ENCODE measurements at places on chromosomes 16 and 17.

DNA sequence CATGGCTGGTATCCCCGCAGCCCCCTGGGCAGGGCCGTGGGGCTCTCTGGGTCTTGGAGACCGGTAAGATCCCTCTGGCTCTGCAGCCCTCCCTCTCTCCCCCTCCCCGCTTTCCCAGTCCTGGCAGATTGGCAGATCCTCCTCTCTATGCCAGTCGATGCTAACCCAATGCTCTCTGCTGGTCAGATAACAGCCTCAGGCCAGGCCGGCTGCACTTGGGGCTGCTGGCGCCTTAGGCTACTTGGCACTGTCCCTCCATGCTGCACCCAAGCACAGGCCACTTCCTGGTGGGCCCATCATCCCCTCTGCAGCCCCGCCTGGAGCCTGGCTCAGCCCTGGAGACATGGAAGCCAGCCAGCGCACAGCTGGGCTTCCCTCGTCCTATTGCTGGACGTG lies 81.7 kb downstream of the RTN4RL1 start:
- no peak for DNase-seq

DNA sequence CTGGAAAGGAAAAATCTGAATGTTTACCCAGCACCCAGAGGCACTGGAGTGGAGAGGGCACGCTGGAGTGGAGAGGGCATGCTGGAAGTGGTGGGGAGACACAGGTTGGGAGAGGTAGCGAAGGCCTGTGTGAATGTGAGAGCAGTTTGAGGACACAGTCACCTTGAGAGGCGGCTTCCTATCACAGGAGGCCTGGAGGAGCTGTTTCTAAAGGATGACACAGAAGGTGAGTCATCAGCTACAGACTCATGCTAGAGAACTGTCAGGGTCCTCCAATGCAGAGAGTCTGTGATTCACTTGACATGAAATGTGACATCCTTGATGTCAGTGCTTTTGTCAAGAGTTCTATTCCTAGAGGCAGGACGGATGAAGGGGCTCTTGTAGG lies 13.8 kb downstream of the CTRL start:
- no peak for DNase-seq

- DNase-seq = no peak
Measured at GRCh38 chr16:66933776-66934137, 445 bp downstream of the CIAO2B start.

DNA sequence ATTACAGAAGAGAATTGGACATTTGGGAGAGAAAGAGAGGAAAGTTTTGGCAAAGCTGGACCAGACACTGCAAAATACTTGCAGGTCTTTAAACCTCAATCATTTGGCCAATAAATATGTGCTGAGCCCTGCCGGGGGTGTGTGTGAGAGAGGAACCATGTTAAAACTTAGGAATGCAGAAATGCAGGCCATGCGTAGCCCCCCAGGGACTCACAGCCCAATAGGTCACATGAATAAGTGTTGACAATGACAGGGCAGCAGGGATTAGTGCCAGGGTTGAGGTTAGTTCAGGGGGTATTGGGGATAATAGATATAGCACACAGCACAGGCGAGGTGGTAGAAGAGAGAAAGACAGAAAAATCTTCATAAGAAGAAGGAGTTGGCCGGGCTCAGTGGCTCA lies 113.3 kb upstream of the ADAMTS18 start:
- DNase-seq = no peak

DNA sequence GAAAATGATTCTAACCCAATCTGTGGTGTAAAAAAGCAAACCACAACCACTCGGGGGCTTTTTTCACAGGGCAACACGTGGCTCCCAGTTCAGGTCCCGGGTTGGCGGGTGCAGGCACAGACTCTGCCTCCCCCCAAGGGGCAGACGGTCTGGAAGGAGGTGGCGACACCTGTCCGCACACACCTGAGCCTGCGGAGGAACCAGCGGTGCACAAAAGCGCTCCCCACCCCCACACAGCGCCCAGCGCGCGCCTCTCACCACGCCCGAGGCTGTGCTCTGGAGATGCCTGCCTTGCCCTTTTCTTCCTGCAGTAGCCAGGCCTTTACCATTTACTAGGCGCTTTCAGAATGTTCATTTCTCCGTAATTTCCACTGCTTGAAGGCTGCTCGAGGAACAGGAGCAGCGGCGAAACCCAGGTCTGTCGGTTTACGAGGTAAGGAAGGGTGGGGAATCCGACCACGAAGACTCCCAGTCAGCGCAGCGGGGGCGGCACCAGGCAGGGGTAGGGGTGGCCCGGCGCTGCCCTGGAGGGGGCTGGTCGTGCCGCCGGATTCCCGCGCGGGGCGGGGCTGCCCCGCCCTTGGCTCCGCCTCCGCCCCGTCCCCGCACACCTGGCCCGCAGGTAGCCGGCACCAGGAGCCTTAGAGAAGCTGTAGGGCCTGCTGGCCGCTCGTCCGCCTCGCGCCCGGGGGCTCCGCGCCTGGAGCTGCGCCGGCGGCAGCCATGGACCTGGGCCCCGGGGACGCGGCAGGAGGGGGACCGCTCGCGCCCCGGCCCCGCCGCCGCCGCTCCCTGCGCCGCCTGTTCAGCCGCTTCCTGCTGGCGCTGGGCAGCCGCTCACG lies at the start of gene USP43:
TSS of gene USP43 (plus strand) at position 608 of the 842 bp plus-strand sequence. CDS start at position 724, 116 bp downstream.
- no peak for DNase-seq

DNA sequence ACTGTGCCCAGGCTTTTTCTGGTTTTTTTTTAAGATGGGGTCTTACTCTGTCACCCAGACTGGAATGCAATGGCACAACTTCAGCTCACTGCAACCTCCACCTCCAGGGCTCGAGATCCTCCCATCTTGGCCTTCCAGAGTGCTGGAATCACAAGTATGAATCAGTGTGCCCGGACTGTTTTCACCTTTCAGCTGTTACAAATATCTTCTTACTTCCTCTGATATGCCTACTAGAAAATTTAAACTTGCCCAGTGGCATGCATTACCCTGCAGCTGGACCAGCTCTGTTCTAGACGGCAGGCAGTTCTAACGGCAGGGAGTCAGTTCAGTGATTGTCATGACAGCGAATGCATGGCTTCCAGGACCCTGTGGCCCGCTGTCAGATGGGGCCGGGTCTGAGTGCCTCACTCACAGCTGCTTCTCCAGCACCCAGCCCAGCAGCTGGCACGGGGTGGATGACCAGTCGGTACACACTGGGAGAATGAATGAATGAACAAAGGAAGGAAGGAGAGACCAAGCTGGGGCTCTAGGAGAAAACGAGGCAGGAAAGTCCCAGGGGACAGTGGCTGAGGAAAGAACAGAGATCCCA lies 28.0 kb upstream of the LITAF start:
- DNase-seq = no peak

DNA sequence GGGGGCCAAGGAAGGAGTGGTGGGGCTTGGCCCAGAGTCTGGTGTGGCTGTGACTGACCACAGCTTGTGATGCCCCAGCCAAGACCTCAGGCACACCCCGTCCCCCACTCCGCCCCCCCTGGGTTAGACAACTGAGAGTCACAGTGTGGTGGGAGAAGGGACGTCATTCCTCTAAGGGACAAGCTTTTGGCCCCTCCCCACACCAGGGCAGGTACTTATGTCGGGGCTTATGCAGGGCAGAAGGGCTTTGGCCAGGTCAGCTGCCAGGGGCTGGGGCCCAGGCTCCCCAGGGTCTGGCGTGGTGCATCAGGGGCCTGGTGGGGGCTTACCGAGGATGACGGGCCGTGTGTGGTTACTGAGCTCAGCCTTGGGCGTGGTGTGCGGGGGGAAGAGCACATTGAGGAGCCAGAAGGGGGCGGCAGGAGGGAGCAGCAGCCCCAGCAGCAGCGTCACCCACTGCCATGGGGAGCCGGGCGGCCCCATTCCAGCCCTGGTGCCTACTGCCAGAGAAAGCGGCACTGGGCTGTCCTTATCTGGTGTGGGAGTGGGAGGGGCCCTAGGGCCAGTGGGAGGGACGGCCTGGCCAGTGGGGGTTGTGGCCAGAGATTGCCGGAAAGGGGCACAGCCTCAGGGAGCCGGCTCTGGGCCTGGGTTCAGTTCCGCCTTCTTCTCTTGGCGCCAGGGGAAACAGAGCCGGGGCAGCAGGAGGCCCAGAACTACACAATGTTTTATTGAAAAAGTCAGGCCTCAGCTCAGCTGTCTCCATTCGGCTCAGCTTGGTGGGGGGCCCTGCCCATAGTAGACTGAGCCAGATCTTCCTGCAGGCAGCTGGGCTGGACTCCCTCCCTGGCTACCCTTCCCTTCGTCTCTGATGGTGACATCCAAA lies at the start of gene LCAT:
TSS of gene LCAT (minus strand) at position 502 of the 886 bp plus-strand sequence. CDS start at position 483, 19 bp downstream.
- peak; percentile 91 for DNase-seq

DNA sequence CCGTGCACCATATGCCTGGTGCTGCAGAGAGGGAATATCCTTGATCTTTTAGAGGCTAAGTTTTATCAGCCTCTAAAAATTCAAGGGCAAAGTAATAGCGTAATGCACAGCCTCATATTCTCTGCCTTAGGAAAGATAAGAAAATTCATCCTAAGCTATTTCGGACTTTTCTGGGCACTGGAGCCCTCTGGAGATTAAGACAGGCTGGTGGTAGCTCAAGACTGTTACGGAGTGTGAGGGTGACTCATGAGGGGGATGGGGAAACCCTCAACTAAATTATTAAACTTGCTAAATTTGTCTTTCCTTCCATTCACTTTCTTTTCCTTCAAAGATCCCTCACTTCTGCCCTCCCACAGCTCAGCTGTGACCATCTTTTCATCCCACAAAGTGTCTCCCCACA lies 73.3 kb downstream of the RPH3AL start:
- DNase-seq = no peak

- DNase-seq = peak; percentile 76
Measured at GRCh38 chr17:51121620-51122472, 1.2 kb upstream of the SPAG9 start.

GRCh38 chr17:37176723-37177122 lies 199.1 kb upstream of the C17orf78 start:
- DNase-seq = peak; percentile 51

DNA sequence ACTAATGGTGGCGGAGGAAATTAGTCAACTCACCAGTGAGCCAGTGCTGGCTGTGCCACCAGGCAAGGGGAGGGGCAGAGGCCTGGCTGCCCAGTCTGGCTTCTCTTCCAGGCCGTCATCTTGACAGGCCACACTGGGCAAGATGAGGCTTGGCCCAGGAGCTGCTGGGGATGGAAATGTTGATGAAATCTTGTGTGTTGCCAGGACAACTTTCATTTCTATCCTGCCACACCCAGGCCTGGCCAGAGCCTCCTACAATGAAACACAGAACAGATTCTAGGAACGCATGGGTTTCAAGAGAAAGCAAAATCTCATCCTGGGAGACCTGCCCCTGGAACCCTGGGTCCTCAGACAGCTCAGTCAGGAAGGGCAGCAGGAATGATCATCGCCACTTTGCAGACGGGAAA lies 9.3 kb downstream of the HEXIM2 start:
- DNase-seq = no peak

DNA sequence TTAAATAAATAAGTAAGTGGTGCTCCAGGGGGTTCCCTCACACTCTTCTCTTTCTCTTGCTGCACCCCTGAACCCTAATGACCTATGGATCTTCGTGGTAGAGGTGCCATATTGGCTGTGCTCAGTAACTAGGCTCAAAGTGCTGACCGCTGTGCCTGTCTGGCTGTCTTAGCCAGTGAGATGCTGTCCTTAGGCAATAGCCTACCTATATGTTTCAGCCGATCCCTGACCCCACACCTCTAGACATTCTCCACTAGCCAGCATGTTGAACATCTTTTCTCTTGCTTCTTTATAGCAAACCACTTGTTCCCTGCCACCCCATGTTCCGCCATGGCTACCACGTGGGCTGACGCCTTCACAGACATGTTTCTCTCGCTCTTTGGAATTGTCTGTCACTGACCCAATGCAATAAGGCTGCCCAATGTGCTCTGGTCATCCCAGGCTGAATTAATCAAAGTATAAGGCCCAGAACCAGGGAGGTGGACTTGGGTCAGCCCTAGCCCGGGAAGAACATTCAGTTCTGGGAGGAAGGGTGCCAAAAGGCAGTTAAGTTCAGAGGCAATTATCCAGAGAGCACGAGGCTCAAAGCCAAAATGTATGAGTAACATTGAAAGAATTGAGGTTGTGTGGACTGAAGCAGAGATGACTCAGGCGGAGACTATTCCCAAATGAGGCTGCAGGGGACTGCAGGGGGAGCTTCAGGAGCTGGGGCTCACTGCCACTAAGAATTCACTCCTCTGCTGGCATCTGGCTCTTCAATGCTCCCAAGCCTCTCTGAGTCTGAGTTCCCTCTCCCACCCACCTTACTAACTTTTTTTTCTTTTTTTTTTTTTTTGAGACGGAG lies 28.7 kb upstream of the TNRC6A start:
- peak; percentile 53 for DNase-seq

DNA sequence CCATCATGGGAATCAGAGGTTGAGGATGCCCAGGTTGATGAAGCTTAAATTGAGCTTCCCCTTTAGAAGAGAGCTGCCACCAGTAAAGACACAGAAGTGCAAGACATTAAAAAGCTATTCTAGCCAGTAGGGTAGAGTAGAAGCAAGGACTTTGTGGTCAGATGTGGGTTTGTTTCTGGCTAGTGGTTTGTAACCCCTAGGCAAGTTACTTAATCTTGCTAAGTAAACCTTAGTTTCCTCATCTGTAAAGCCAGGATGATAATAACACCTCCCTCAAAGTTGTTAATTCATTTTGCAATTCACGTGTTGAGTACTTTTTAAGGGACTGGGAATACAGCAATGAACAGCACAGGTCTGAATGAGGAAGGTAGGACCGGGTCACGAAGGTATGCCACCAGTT lies 3.6 kb downstream of the SNTB2 start:
- no peak for DNase-seq

DNA sequence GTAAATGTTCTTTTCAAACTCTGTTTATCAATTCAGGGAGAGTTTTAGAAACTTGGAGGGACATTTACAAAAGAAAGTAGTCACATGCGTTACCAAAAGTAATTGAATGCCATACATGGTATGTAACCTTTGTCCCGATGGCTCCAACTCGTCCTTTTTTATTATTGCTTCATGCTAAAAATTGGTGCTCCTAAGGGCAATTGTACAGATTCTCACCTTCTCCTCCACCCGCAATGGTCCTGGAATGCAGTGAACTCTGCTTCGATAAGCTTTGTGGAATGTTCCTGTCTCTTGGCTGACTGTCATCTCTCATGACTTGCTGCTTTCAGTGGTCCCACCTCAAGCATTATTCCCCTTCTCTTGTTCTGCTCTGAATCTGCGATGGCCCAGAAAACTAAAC lies 20.9 kb downstream of the GNAO1 start:
- no peak for DNase-seq

DNA sequence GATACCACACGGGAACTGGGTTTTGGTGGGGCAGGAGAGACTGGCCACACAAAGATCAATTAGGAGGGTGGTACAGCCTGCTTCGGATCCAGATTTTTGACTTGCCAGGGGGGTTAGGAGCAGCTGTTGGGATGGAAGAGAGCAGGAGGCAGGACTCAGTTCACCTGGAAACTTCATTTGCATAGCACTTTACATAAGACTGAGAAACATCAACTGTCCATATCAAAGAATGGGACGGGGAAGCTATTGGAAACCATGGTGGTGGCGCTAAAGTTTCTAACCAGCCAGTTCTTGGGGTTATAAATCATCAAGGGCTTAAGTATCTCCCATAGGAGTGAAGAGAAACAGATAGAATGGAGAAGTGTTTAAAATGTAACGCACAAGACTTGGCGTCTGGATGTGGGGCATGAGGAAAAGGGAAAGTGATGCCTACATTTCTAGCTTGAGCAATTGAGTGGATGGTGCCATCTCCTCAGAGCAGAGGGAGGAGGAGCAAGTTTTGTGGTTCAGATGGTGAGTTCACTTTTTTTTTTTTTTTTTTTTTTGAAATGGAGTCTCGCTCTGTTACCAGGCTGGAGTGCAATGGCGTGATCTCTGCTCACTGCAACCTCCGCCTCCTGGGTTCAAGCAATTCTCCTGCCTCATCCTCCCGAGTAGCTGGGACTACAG lies 6.4 kb upstream of the SRCAP start:
- DNase-seq = no peak

Measured in globus pallidus (tissue), 1 donor.